Renal pelvis (tissue), 12 donors: ENCODE measurements at places on chromosomes 3 and 15. TPM values are rescaled to one million over a fixed set of nuclear protein-coding genes. Genes with fewer than 3 reads are reported as not detected.

The CTDSPL gene
- polyA plus RNA-seq, result 113 TPM

The KIF15 gene
- polyA plus RNA-seq, result 29.2 TPM

The STARD5 gene
- 4.9 TPM for polyA plus RNA-seq

The CPNE9 gene
- 0.10 TPM for polyA plus RNA-seq

The MOBP gene
- polyA plus RNA-seq, result 0.14 TPM

The FBXO40 gene
- polyA plus RNA-seq, result 0.03 TPM

DNA sequence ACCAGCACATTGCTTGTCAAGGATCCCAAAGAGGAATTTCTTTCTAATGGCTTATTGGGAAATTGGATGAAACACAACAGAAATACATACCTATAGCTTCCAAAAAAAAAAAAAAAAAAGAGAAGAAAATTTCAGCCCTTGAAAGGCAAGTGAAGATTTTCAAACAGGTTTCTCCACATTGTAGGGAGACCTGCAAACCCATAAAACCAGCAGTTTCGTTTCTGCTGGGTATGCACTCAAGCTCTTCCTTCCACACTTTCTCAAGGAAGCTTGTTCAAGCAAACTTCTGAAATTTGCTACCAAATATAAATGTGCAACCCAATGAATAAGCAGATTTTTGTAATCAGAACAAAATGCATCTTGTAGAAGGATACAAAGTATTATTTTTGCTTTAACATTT is 15.9 kb upstream of the SH3BP5 start:
- no peak for DNase-seq

DNA sequence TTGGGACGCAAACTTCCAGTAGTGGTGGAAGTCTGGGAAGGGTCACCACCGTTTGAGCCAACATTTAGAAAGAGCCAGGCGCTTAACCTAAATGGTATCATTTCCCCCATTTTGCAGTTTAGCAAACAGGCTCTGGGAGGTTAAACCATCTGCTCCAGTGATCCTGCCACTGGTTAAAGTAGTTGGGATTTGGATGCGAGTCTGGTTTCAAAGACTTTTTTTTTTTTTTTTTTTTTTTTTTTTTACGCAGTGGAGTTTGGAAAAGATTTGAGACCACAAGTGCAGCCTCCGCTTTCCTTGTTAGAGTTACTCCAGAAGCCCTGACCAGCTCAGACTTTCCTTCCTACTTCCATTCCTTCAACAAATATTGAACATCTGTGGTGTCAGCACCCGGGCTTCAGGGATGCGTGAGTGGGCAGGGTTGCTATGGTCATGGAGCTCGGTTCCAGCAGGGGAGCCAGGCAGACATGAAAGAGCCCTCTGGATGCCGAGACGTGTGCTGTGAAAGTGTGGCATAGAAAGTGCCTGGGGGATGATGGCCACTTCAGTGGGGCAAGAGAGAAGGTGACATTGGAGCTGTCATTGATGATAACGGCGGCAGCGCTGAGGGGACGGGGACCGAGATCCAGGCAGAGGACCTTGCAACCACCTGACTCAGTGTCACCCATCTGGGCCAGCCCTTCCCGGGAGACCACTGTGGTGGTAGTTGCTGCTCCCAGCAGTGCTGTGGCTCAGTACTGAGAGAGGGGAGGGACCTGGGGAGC is 1.1 kb upstream of the RNU6-1 start:
- DNase-seq, result peak; percentile 42

DNA sequence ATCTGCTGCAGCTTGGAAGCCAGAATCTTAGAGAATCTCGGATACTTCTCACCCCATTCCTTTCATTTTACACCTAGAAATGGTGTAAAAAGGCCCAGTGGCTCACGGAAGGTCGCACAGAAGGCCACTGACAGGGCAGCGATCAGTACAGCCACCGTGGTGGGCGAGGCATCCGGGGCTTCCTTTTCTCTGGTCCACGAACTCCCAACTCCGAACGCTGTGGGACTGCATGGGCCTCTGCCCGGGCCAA is 36.3 kb upstream of the POLG start:
- no peak for DNase-seq

- no peak for DNase-seq
Measured at GRCh38 chr3:33624756-33625155, 93.3 kb downstream of the CLASP2 start.

GRCh38 chr3:45246241-45246640 is 20.2 kb upstream of the TMEM158 start:
- no peak for DNase-seq

- peak; percentile 21 for DNase-seq
Measured at GRCh38 chr3:38843898-38844297, 27.9 kb upstream of the SCN10A start.

DNA sequence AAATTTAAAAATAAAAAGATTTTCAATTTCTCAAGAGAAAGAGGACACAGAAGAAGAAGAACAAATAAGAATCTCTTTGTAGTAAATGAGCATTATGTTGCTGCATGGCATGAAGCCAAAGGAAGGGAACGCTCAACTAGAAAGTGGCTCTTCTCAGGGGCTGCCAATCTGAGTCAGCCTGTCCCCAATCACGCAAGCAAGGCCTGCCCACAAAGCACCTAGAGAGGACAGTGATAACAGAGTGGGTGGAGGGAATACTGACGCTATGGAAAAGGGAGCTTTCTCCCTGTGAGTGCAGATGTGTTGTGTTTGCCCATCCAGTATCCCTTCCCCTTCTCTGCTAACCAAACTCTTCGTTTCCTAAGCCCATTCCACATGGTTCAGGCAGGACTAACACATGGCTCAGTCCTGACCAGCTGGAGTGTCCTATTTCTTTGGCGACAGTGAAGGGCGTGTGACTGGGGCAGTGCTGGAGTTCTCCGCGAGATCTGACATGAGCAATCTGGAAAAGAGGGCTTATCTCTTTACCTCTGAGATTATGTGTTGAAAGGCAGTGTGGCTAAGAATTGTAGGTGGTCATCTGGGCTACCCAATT is 14.2 kb downstream of the FBN1 start:
- no peak for DNase-seq

DNA sequence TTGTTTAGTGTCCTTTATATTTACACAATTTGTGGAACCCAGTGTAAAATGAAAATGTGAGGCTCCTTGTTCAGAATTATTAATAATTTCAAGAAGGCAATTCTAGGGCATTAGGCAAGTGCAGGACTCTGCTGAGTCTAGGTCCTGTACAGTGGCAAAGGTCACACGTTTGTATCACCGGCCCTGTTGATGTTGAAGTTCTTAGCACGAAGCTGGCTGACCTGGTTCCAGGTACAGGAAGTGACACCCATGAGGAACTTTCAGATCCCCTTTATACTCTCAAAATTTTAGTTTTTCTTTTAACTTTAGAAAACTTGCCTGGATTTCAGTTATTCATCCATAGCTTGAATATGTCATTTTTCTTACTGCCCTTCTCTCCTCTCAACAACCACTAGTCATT is 349.4 kb downstream of the CNTN6 start:
- no peak for DNase-seq
